GM04504 (cell line): ENCODE measurements at places on chromosomes 12 and 14.

- DNase-seq: no peak
These were observed 68.9 kb downstream of the ALG10B start for GRCh38 chr12:38385486-38385885.

DNA sequence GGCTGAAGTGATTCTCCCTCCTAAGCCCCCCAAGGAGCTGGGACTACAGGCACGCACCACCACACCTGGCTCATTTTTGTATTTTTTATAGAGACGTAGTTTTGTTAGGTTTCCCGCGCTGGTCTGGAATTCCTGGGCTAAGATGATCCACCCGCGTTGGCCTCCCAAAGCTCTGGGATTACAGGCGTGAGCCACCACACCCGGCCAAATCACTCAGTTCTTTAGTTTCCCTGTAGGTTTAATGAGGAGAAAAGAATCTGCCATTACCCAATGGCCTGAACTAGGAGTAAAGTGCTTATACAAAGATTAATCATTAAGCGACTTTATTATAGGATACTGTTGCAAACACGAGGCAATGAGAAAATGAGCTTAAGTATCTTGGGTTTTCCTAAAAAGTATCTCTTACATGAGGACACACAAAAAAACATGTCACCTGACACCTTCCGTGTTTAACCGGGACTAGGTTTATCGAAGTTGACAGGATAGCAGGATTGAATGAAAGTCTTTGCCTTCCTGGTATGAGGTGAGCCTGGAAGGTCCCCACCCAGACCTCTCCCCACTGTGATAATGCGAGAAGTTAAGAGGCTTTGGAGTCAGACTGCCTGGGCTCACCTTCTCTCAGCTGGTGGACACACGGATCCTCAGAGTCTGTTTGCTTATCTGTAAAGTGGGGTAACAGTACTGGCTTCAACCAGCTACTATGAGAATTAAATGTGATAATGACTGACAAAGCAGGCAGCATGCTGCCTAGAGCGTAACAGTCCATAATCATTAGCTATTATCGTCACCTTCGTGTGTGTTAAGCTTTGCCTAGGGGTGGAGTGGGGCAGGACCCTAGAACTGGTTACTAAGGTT lies 133.5 kb upstream of the KRAS start:
- no peak for DNase-seq

GRCh38 chr12:91109148-91109564 lies 2.1 kb downstream of the LUM start:
- peak; percentile 53 for DNase-seq

DNA sequence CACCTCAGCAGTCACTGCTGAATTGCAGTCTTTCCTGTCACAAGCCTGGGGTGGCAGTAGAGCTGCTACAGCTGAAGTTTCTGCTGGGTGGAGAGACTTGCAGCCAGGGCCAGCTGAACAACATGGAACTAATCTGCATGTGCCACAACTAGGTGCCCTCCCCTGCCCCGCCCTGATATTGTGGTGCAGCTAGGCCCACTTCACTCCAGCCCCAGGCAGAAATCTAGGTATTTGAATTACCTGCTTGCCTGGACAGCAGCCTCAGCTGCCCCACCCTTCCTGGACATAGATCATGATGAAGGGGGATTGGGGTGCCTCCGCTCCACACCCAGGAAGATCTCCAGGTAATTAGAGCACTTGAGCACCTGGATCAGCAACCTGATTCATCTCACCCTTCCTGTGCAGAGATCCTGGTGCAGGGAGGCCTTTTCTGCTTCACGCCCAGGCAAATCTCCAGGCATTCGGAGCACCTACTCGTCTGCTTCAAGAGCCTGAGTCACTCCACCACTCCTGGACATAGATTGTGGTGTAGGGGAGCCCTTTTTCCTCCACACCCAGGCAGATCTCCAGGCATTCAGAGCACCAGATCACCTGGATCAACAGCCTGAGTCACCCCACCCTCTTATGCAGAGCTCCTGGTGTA lies 477.0 kb downstream of the SOX5 start:
- no peak for DNase-seq

DNA sequence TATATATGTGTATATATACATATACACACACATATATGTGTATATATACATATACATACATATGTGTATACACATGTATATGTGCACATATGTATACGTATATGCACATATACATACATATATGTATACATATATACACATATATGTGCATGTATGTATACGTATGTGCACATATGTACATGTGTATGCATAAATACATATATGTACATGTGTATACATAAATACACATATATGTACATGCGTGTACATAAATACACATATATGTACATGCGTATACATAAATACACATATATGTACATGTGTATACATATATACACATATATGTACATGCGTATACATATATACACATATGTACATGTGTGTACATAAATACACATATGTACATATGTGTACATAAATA lies 33.3 kb upstream of the ZNF740 start:
- DNase-seq: no peak

- no peak for DNase-seq
These were observed 335 bp downstream of the GCN1 start for GRCh38 chr12:120194226-120194533.

DNA sequence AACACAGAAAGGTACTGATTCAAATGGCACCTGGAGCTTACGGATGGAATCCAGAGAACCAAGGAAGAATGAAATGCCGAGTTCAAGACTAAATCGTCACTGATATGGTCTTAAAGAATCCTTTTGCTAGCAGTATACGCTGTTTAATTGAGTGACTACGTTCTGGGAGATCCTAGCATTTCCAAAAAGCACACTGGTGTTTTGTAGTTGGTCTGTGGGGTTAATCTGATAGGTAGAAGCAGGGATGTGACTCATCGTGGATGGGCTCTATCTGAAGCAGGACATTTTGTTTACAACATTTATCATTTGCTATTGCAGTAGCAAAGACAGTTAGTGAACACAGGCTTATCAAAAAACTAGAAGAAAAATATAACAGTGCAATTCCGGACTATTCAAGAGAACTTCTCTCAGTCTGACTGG lies 169.2 kb upstream of the HMGA2 start:
- no peak for DNase-seq

- no peak for DNase-seq
These were observed 54.7 kb downstream of the FGD4 start for GRCh38 chr12:32454075-32454474.

- DNase-seq: no peak
These were observed 4.6 kb downstream of the ANO6 start for GRCh38 chr12:45220363-45220931.

GRCh38 chr14:29806124-29806517 lies 121.5 kb downstream of the PRKD1 start:
- no peak for DNase-seq

DNA sequence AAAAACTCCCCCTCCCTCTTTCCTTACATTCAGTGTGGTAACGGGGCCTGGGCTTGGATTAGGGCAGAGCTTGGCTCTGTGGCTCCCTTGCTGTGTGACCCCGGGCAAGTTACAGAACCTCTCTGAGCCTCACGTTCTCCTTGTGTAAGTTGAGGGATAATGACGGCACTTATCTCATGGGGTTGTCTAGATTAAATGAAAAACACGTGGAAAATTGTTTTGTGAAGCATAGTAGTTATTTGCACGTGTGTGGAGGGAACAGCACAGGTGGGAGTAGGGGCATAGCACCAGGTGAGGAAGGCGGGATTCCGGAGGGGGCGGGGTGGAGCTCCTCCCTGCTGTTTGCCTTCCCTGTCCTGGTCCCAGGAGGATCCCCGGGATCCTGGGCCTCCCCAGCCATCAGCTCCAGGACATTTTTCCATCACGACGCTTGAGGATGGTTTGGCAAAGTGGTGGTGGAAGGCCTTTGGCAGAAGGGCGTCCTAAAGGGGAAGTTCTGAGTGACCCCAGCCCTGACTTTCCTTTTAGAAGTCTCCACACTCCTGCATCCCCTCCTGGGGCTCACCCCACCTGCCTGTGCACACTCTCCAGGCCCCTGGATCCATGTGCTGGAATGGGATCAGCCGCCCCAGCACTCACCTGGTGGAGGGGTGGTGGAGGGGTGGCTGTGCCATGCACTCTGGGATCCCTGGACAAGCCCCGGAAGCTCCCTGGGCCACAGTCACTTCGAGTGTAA lies 22.7 kb downstream of the LRTM2 start:
- no peak for DNase-seq

- no peak for DNase-seq
These were observed 321.6 kb downstream of the ZFP36L1 start for GRCh38 chr14:68471029-68471963.

GRCh38 chr14:22939684-22940083 lies 10.5 kb upstream of the PRMT5 start:
- no peak for DNase-seq

GRCh38 chr14:82060219-82060618 lies 526.6 kb upstream of the SEL1L start:
- no peak for DNase-seq

- DNase-seq: no peak
These were observed 143.6 kb downstream of the RGS6 start for GRCh38 chr14:72075649-72076334.

DNA sequence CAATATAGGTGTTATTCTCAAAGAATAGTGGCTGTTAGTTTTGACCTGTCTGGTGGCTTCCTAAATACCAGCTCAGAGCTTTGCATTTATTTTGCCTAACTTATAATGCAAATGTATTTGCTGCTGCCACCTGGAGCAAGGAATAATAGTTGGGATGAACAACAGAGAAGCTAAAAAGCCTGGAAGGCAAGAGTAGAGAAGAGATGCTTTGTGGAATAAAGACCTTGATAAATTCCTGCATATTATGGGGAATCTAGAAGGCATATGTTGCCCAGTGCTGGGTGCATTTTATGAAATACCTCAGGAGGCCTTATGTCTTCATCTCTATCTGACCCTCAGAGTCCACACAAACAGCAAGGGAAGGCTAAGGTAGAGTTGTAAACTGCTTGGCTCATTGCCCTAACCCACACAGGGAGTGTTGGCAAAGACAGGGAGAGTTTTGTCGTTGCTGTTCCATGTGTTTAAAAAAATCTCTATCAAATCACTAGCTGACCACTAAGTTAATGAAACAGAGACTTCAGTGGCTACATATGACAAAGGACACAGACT lies 53.7 kb upstream of the SCAF11 start:
- DNase-seq: no peak

GRCh38 chr12:96988919-96989318 lies 81.9 kb downstream of the NEDD1 start:
- no peak for DNase-seq

- DNase-seq: no peak
These were observed 42.3 kb downstream of the KSR2 start for GRCh38 chr12:117926391-117926899.
